ENCODE measurements at places on chromosomes 2 and 18.

DNA sequence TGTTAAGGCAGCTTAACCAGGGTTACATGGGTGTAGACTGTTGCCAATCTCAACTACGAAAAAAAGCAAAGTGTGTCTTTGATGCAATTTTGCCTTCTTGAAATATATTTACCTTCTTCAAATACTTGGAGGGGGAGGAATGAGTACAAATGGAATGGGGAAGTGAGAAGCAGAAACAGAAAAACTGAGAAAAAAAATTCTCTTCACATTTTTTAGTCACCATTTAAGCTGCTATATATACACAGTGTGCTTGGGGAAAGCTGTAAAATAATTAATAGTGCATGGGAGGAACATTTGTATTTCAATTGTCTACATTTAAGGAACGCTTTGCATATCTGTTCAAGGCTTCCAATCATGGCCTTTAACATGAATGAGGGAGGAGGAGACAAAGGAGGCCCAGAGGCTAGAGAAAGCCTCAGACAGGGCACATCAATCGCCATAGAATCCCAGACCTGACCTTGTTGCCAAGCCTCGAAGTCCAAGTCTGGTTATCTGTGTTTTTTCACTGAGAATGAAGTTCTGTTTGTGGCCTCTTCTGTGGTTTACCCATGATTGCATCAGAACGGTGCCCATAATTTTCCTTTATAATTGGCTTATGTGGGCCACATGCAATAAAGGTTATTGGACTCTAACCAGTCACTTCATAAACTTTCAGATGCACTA is 158.6 kb downstream of the PIK3C3 start:
- no peak for DNase-seq

GRCh38 chr2:2853346-2853745 is 522.3 kb upstream of the MYT1L start:
- DNase-seq = no peak

GRCh38 chr2:86634352-86634751 is 10.7 kb upstream of the RNF103 start:
- no peak for DNase-seq

- no peak for DNase-seq
Observed at GRCh38 chr2:132607426-132608090, 62.4 kb downstream of the LYPD1 start.

GRCh38 chr2:21972586-21972985 is 848.8 kb downstream of the TDRD15 start:
- DNase-seq = no peak

GRCh38 chr2:3449936-3450335 is 69.4 kb downstream of the ADI1 start:
- no peak for DNase-seq

DNA sequence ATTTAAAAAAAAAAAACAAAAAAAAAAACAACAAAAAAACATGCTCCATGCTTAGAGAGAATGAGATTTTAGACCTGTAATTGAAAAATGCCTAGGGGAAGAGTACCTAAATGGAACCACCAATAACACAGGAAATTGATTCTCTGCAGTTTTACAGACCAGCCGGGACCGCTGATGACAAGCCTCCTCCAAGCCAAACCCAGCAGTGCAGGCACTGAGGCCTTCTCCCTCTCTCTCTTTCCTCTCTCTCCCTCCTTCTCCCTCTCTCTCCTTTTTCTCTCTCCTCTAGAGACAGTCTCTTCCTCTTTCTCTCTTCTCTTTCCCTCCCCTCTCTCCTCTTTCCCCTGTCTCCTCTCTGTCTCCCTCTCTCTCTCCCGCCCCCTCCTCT is 228.8 kb upstream of the COPS8 start:
- DNase-seq = no peak

- DNase-seq = no peak
Observed at GRCh38 chr2:101256316-101256715, 3.6 kb downstream of the CNOT11 start.

DNA sequence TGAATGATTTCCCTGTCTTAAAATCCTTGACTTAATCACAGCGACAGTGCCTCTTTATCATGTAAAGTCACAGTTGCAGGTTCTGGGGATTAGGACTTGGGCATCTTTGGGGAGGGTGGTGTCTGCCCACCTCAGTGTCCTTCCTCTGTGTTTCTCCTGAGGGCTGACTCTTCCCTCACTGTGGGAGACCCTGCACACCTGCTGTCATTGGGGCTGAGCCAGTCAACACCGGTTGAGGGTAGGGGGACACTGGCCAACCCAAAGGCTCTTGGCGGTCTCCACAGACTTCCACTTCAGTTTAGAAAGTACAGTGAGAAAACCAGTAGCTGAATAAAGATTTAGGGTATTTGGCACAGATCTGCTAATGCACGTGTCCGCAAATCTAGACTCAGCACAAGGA is 36.9 kb downstream of the AGAP1 start:
- DNase-seq = no peak

DNA sequence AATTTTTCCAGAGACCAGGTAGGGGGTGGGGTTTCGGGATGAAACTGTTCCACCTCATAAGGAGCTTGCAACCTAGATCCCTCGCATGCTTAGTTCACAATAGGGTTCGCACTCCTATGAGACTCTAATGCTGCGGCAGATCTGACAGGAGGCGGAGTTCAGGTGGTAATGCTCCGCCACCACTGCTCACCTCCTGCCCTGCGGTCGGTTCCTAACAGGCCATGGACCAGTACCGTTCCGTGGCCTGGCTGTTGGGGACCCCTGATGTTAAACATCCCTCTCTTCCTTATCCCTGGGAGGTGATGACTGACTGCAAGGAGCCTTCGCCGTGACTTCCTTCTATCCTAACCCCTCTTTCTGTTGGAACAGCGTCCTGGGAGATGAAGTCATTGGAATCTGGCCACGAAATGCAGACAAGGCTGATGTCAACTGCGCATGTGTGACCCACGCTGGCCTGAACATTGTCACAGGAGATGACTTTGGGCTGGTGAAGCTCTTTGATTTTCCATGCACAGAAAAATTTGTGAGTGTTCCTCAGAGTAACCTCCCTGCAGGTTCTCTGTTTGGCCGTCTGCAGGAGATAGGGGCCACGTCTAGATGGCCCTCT is 82.4 kb downstream of the RTN4 start:
- DNase-seq = no peak

DNA sequence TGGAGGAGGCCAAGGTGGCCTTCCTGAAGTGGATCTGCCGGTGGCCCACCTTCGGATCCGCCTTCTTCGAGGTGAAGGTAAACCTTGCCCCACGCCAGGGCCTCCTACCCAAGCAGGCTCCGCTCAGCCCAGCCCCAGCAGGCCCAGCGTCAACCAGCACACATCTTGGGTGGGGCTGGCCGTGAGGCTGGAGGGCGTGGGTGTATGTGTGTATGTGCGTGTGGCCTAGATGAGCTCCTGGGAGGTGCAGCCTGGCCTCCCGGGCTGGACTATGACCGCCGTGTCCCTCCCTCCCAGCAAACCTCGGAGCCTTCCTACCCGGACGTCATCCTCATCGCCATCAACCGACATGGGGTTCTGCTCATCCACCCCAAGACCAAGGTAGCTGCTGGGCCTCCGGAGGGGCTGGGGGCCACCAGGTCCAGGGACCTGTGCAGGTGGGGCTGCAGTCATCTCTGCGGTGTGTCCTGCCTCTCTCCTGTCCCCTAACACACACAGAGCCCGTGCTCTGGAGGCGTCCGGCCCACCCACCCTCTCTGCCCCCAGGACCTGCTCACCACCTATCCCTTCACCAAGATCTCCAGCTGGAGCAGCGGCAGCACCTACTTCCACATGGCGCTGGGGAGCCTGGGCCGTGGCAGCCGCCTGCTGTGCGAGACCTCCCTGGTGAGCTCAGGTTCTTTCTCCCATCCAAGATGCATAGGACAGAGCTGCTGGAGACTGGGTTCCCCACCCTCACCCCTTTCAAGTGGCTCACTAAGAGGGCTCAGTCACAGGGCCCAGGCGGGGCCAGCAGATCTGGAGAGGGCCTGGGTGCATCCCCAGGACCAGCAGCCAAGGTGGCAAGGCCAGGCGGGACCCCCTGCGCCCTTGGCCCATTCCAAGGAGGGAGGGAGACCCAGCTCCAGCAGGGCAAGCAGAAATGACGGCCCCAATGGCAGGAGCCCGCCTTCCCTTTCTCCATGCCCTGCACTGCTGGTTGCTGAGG is 9.4 kb upstream of the GPR17 start:
- DNase-seq = no peak

DNA sequence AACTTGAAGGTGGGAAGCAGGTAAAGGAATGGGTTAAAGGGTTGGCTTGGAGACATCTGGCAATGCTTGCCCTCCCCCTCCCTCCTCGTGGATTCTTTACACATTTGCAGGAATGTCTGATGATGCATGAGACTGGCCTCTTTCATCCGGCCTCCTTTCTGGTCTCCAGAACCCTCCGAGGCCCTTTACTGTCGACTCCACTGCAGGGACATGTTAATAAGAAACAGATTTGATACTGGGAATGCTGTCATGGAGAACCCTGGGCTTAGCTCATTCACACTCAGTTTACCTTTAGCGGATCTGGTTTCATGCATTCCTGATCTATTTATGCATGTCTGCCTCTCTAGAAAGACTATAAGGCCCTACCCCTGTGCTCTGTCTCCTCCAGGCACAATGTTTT is 238.7 kb downstream of the TGIF1 start:
- no peak for DNase-seq

DNA sequence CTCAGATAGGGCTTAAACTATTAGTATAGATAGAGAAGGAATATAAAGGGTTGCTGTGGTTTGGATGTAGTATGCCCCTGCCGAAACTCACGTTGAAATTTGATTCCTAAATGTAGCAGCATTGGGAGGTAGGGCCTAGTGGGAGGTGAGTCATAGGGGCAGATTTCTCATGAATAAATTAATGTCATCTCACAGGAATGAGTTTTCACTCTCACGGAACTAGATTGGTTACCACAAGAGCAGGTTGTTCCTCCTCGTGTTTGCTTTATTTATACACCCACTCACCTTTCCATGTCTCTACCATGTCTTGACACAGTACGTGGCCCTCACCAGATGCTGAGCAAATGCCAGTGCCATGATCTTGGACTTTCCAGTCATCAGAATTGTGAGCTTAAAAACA is 218.2 kb downstream of the RBM43 start:
- DNase-seq = no peak

- no peak for DNase-seq
Observed at GRCh38 chr2:232377841-232378734, 463 bp upstream of the ALPP start.

GRCh38 chr2:49045083-49045482 is 109.2 kb downstream of the FSHR start:
- DNase-seq = peak; percentile 94

- DNase-seq = peak; percentile 59
Observed at GRCh38 chr18:72086421-72086820, 457.7 kb downstream of the CBLN2 start.

DNA sequence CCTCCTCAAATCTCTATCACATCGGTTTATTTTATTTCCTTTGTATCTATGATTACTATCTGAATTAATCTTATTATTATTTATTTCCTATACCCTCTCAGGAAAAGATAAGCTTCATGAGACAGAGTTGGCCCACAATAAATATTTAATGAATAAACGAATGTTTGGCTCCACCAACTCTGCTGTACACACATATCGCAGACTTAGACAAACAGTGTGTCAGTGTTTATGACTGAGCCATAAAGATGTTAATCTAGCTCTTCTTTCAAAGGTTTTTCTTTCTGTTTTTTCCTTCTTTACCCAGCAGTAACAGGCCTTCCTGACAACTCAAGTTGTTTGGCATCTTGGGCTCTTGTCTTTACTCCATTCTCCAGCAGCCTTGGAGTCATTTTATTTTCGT is 329.5 kb downstream of the CDH2 start:
- DNase-seq = no peak

GRCh38 chr18:21109936-21110712 is 1.5 kb downstream of the ROCK1 start:
- DNase-seq = no peak

DNA sequence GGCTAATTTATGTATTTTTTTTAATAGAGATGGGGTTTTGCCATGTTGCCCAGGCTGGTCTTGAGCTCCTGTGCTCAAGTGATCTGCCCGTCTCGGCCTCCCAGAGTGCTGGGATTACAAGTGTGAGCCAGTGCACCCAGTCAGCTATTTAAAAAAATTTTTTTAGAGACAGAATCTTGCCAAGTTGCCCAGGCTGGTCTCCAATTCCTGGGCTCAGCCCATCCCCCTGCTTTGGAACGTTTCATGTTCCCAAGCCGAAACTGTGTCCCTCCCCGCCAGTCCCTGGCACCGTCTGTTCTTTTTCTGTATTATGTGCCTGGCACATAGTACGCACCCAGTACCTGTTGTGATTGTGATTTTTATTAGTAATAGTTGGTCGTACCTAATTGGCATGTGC is 63.1 kb upstream of the MGAT5 start:
- DNase-seq = no peak

DNA sequence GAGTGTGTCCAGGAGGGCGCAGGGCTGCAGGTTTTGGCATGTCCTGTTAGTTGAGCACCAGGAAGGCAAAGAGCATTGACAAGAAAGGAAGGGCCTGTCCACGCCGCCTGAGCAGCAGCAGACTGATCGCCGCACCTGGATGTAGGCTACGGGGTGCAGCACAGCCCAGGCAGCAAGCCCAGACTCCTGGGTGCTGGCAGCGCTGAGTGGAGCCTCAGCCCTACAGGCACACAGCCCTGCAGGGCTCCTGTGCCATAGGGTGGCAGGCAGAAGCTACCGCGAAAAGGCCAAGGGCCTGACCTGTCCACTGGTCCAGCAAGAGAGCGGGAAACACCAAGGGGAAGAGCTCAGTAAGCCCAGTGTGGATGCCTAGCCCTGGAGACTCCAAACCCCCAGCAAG is 198.0 kb downstream of the HDAC4 start:
- no peak for DNase-seq

DNA sequence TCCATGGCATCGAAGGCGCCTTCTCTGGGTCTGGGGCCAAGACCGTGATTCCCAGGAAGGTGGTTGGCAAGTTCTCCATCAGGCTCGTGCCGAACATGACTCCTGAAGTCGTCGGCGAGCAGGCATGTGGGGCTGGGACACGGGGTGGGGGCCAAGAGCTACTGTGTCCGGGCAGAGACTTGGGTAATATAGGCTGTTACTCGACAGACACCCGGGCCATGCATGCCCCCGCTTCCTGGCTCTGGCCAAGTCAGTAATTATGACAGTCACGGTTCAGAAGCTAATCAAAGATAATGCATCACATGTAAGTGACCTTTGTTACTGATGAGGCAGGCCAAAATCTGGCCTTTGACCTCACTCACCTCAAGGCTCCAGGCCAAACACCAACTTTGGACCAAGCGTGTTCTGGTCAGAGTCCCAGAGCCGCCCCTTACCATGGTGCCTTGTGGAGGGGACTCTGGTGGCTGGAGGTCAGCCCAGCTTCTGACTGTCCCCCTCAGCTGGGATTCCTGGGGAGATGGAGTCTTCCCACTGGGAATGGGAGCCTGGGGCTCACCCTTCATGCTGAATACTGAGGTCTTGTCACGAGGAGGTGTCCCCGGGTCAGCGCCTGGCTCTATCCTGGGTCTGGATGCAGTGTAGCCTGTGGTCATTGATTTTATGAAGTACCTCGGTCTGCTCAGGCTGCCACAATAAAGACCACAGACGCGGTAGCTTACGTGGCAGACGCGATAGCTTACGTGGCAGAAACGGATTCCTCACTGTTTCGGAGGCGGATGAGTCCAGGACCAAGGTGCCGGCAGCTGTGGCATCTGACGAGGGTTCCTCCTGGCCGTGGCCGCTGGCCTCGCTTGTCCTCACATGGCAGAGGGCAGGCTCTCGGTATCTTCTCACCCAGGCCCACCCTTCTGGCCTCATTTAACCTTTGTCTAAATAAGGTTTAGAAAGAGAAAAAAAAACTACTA is 17.7 kb upstream of the CNDP1 start:
- no peak for DNase-seq
